Hepatocyte (in vitro differentiated cells): ENCODE measurements at places on chromosomes 16 and 17. TPM values are rescaled to one million over a fixed set of nuclear protein-coding genes. Genes with fewer than 3 reads are reported as not detected.
A peak's percentile ranks its signal among the peaks of the same experiment; 100 is the strongest.

SLFN12L gene
- polyA plus RNA-seq = not detected in 2 replicates

TPPP3 gene
- polyA plus RNA-seq = 13.4 and 20.1 TPM in 2 replicates

PLA2G10 gene
- polyA plus RNA-seq = 2.3 and 3.2 TPM in 2 replicates

- no peak for DNase-seq
- H3K27ac ChIP-seq = no peak overlapping the region
- no peak overlapping the region for H3K4me3 ChIP-seq
- no peaks in the 10 kb centered on the region for H3K27me3 ChIP-seq
- H3K4me1 ChIP-seq = no peaks in the 10 kb centered on the region
Measured at GRCh38 chr17:34847938-34848337, 113.3 kb downstream of the CCT6B start.

DNA sequence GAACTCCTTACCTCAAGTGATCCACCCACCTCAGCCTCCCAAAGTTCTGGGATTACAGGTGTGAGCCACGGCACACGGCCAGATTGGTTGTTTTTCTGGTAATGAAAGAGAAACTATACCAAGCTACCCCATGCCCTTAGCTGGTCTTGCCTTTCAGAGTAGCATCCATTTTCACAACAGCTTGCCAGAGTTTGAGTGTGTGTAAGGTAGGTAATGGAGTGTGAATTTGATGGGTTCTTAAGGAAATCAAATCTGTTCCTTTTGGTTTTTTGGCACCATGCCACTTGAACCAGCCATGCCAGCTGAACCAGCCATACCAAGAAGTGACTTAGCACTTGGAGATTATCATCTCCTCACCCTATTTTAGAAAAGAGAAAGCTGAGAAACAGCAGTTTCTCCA, 5.1 kb downstream of the CALCOCO2 start:
- H3K36me3 ChIP-seq = no peaks in the 10 kb centered on the region
- DNase-seq = no peak
- peaks cover 30% of the 10 kb centered on the region for H3K4me1 ChIP-seq
- no peak overlapping the region for H3K27ac ChIP-seq

DNA sequence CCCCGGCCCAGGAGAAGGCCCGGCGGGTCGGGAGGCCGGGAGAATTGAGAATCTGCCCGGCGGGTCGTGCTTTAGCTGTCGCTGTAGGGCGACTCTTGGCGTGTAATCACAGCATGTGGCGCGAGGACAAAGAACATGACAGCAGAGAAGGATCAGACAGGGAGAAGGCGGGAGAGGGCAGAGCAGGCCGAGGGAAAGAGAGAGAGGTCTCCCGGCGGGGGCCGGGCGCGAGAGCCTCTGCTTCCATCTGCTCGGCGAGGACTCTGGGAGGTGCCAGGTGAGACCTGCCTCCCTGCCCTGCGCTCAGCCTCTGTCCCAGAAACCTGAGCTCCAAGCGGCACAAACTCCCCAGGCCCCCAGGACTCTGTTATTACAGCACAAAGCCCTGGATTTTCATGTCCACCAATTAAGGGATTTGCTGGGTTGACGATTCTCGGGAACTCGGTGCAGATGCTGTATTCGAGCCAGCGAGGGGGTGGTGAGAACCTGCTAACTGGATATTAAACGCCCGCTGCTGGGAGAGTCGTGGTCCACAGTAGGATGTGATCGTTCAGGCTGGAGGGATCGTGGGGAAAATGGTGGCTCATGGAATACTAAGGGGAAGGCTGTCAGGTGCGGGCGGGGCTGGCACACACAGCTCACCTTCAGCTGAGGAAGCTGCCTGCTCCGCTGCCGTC, 172.0 kb upstream of the CIBAR2 start:
- peaks cover 15% of the 10 kb centered on the region for H3K4me1 ChIP-seq
- H3K27me3 ChIP-seq = no peaks in the 10 kb centered on the region
- H3K27ac ChIP-seq = no peak overlapping the region

- no peaks in the 10 kb centered on the region for H3K36me3 ChIP-seq
- peaks cover 7% of the 10 kb centered on the region for H3K4me1 ChIP-seq
- no peak for DNase-seq
- no peak overlapping the region for H3K4me3 ChIP-seq
Measured at GRCh38 chr17:80102664-80103448, 1.5 kb downstream of the GAA start.

- H3K36me3 ChIP-seq = no peaks in the 10 kb centered on the region
- H3K27ac ChIP-seq = no peak overlapping the region
- no peaks in the 10 kb centered on the region for H3K27me3 ChIP-seq
Measured at GRCh38 chr17:1878419-1879121, 48.8 kb downstream of the RPA1 start.

DNA sequence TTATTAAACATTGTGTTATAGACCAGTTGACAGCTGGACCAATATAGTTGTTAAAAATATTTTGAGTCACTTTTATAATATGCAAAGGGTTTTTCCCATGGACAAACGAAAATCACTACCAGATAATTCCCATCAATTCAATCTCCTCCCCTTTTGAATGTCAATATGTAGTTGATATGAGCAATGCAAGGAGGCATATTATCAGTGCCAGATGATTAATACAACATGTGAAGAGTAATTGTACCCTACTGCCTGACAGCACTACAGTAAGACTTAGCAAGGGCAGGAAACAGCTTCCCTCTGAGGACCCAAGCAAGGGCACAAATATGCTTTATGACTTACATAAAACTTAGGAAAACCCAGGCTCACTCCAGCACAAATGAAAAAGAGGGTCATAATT, 17.3 kb downstream of the KANSL1 start:
- H3K4me1 ChIP-seq = peaks cover 10% of the 10 kb centered on the region
- no peak for DNase-seq
- no peak overlapping the region for H3K27ac ChIP-seq
- H3K27me3 ChIP-seq = no peaks in the 10 kb centered on the region
- no peaks in the 10 kb centered on the region for H3K36me3 ChIP-seq
- no peak overlapping the region for H3K4me3 ChIP-seq

- DNase-seq = no peak
- H3K27me3 ChIP-seq = no peaks in the 10 kb centered on the region
- no peaks in the 10 kb centered on the region for H3K4me1 ChIP-seq
- H3K36me3 ChIP-seq = no peaks in the 10 kb centered on the region
Measured at GRCh38 chr16:56331915-56332314, 93.4 kb downstream of the AMFR start.

DNA sequence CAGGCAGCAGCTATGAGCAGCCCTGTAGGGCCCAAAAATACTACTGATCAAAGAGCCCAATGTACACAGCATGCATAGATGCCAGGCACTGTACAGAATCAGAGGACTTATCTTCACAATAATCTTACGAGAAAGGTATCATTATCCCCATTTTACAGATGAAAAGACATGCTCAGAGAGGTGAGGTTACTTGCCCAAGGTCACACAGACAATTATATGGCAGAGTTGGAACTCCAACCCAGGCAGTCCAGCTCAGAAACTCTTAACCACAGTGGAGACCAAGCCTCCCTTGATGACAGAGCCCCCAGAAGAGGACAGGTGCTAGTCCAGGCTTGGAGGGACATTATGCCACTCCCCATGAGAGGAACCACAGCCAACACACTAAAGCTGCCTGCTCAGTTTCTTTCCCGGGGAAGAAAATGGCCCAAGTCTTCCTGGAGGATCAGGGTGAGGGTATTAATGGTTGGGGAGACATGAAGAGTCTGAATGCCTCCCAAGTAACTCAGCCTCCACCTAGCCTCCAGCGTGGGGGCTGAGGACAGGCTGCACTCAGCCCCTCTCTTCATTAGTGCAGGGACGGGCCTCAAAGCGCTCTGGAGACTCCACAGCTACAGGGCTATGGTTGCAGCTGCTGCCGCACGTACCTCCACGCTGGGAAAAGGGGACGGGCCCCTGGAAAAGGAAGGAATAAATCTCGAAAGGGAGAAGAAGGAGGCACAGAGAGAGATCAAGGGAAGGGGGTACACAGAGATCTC, 826 bp downstream of the UNC119 start:
- no peaks in the 10 kb centered on the region for H3K36me3 ChIP-seq
- H3K4me3 ChIP-seq = peak overlapping the region; percentile 94
- peaks cover 23% of the 10 kb centered on the region for H3K4me1 ChIP-seq
- DNase-seq = peak; percentile 46
- H3K27ac ChIP-seq = peak overlapping the region; percentile 91

DNA sequence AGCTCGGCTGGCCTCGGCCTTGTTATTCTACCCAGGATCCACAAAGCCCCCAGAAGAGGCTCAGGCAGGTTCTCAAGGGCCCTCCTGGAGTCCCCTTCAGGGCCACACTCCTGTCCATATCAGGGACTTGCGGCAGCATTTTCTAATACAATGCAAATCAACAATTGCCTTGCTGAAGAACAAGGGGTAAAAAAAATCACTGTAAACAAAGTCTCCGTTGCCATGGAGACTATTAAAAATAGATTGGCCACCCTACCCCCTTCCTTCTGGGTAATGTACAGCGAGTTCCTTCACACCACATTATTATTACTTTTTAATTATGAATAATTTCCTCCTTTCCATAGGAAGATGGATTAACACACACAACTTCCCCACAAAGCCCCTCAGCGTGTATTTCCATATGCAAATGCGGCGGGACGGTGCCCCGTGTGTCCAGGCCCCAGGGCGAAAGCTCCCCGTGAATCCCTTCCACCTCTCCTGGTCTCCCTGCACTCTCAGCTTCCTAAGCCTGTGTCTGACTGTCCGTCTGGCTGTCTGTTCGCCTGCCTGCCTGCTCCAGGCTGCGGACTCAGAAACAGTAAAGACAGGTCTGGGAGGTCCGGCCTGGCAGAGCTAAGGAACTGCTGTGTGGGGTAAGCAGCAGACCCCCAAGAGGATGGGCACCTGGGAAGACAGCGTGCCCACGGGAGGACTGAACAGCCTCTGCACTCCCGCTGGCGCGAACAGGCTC, 196.6 kb downstream of the RBFOX3 start:
- no peak overlapping the region for H3K4me3 ChIP-seq
- H3K36me3 ChIP-seq = no peaks in the 10 kb centered on the region
- no peak overlapping the region for H3K27ac ChIP-seq
- H3K27me3 ChIP-seq = peaks cover 26% of the 10 kb centered on the region

DNA sequence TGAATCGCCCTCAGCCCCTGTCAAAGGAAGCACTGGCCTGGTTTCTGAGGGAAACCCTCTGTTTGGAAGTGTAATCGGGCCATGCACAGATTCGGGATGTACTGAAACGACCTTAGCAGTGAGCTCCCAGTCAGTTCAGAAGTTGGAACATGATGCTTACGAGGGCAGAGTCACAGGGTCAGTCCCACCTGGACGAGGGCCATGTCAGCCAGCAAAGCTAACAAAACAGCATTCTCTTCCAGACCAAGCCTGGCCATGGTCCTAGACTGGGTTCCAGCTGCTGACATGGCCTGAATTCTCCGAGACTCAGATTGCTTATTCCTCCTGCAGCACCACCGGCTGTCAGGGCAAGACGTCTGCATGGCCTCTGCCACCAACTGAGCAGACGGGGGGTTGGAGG, 192.2 kb upstream of the WSCD1 start:
- H3K4me3 ChIP-seq = no peak overlapping the region
- DNase-seq = no peak
- no peak overlapping the region for H3K27ac ChIP-seq
- H3K4me1 ChIP-seq = no peaks in the 10 kb centered on the region

DNA sequence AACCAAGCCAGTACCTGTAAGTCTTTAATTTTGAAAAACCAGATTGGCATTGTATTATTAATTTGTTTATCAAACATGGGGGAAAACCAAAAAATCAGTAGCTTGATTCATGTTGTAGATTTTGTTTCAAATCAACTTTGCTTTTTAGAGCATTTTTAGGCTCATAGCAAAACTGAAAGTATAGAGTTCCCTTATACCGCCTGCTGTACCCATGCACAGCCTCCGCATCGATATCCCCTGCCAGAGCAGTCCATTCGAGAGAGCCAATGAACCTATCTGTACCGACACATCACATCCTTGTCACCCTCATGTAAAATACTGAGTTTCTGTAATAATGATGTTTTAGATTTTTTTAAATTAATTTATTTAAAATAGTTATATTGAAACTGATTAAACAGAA, 16.2 kb upstream of the MRC2 start:
- H3K27me3 ChIP-seq = no peaks in the 10 kb centered on the region
- no peaks in the 10 kb centered on the region for H3K4me1 ChIP-seq
- no peak for DNase-seq
- H3K27ac ChIP-seq = no peak overlapping the region

DNA sequence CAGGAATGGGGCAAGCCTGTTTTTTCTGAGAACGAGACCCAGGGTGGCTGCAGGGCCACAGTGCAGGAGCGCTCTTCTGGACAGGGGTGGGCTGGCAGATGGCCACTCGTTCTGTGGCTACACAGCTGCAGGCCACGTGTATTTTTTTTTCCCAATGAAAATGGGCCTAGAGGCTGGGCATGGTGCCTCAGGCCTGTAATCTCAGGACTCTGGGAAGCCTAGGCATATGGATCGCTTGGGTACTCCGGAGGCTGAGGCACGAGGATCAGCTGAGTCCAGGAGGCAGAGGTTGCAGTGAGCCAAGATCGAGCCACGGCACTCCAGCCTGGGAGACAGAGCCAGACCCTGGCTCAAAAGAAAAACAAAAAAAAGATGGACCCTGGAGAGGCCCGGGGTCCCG, 6.8 kb downstream of the UNKL start:
- no peak for DNase-seq
- H3K27me3 ChIP-seq = no peaks in the 10 kb centered on the region
- no peaks in the 10 kb centered on the region for H3K36me3 ChIP-seq
- no peak overlapping the region for H3K27ac ChIP-seq
- H3K4me1 ChIP-seq = peaks cover 7% of the 10 kb centered on the region

DNA sequence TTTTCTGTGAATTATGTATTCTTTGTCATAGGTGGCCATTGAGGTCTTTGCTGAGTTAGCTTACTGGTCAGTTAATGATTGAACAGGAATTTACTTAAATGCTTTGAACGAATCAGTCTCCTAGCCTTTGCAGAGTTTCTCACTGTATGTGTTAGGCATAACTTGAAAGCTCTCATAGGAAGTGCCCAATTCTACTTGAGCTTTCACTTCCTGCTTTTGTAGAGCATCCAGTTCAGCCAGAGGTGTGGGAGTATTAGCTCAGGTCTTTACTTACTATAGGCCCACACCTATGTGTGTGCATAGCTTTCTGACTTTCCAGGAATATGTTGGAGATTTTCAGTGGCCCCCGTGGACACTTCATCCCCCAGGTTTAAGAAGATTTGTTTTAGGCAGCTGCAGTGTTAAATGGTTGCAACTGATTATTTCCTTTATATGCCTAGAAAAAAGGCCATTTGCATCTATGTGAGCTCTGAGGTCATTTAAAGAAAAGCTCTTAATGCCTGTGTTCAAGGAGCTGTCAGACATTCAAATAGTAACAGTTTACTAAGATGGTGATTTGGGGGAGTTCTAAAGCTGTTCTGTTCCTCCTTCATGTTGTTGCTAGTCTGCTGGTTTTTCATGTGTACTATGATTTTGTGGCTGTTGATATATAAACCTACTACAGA, 62.3 kb downstream of the PHKB start:
- no peaks in the 10 kb centered on the region for H3K36me3 ChIP-seq
- no peak overlapping the region for H3K4me3 ChIP-seq
- H3K27me3 ChIP-seq = no peaks in the 10 kb centered on the region
- no peak for DNase-seq
- no peaks in the 10 kb centered on the region for H3K4me1 ChIP-seq

- peak; percentile 79 for DNase-seq
- peaks cover 3% of the 10 kb centered on the region for H3K36me3 ChIP-seq
- peaks cover 12% of the 10 kb centered on the region for H3K4me1 ChIP-seq
- no peaks in the 10 kb centered on the region for H3K27me3 ChIP-seq
- H3K27ac ChIP-seq = no peak overlapping the region
Measured at GRCh38 chr17:17859909-17860765, 23.4 kb upstream of the SREBF1 start.
